Naive B cell (primary cell): ENCODE measurements at places on chromosomes 16 and 17.
A peak's percentile ranks its signal among the peaks of the same experiment; 100 is the strongest.

- DNase-seq = no peak
Observed at GRCh38 chr17:33028778-33029177, 37.1 kb downstream of the SPACA3 start.

GRCh38 chr17:48148029-48148770 lies 40.6 kb downstream of the SNX11 start:
- DNase-seq = no peak

- DNase-seq = no peak
Observed at GRCh38 chr17:15247891-15248529, 17.1 kb downstream of the PMP22 start.

- DNase-seq = no peak
Observed at GRCh38 chr17:57110579-57111325, 25.7 kb downstream of the AKAP1 start.

DNA sequence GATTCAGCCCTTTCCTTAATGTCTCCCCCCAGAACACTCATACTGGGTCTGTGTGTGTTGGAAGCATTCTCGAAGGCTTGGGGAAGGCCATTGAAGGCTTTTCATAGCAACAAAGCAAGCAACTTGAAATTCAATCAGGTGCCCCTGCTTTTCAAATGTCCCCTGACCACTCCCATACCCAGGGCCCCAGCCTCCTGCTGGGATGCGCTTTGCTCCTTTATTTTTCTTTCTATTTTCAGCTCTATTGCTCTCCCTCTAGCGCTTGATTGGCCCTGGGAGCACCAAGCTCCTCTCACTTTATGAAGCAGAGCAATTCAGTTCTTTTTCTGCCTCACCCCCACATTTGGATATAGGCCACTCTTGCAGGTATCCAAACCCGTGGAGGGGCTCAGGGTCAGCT lies 92.0 kb downstream of the WSCD1 start:
- no peak for DNase-seq

DNA sequence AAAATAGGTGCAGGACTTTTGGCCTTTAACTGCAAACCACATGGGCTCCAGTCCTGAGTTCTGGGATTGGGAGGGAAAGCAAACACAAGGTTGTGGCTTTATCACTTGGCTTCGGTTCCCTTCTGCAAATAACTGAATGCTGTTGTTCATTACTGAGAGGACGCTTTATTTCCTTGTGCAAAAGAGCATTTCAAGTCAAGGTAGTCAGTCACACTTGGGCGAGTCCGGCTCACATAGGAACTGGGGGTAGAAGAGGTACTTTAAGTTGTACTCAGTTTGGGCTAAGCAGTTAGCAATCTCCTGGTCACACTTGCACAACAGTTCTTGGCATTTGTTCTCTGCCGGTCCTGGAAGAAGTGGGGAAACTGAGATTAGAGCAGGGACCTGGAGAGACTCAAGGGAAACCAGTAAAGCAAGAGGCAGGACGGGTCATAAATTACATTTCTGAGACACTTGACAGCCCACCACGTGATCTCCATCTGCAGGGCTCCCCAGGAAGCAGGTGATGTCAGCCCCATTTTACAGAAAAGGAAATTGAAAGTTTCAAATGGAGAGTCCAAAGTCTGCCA lies 21.6 kb downstream of the PLA2G10 start:
- peak; percentile 23 for DNase-seq

DNA sequence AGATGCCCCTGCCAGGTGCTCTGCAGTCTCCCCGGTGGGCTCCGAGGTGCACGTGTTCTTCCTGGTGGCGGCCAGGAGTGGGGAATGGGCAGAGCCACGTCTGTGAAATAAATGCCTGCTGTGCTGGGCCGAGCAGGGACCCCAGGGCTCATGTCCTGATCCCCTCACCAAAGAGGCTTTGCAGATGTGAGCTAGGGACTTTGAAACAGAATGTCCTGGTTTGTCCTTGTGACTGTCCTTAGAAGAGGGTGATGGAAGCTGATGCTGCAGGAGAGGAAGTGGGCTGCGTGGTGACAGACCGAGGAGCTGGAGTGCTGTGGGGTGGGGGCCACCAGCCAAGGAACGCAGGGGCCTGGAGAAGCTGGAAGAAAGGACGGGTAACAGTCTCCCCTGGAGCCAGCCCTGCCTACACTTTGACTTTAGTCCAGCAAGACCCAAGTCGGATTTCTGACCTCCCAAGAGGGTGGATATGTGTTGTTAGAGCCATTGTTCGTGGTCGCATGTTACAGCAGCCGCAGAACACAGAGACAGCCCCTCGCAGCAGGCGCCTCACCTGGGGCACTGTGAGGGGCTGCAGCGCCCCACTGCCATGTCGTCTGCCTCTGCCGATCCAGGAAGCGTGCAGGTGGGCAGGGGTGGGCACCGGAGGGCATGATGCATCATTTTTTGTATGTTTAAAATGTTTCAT lies 217.9 kb upstream of the CIBAR2 start:
- no peak for DNase-seq

DNA sequence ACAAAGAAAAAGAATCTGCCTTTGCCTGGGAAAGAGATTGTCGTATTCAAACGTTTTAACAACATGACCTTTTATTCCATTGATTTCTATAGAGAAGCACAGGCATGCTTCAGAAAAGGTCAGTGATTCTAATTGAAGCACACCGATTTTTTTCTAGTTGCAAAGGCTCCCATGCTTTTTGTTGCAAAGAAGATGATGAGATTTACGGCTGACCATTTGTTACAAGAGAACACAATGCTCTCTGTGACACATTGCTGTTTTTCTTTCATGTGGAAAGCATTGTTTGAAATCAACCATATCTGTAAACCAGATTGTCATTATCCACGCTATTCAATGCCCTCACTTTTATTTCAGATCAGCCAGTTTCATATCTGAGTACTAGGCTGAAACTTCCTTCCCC lies 99.8 kb downstream of the NLK start:
- DNase-seq = no peak

GRCh38 chr17:49218941-49219913 lies 8.7 kb downstream of the ABI3 start:
- DNase-seq = peak; percentile 82

DNA sequence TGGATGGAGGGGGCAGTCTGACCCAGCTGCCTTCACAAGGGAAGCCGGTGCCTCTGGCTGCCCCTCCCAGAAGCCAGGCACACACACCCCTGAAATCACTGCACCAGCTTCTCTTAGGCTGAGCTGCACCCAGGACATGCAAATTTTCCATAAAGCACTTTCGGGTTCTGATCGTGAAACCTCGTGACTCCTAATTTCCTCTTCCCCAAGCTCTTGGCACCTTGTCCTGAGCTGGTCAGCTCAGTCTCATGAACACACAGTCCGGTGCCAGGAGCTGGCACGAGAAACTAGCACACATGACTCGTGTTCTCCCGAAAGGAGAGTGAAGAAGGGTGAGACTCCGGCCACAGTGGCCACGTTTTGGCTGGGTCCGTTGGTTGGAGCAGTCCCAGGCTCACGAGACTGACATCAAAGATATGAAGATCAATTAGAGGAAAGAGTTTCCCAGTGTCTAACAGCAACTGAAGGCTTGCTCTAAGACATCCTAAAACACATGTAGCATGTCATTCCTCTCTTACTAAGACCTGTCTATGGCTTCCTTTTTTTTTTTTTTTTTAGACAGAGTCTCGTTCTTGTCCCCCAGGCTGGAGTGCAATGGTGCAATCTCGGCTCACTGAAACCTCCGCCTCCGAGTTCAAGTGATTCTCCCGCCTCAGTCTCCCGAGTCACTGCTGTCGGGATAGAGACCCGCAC lies 9.2 kb upstream of the ABR start:
- no peak for DNase-seq

DNA sequence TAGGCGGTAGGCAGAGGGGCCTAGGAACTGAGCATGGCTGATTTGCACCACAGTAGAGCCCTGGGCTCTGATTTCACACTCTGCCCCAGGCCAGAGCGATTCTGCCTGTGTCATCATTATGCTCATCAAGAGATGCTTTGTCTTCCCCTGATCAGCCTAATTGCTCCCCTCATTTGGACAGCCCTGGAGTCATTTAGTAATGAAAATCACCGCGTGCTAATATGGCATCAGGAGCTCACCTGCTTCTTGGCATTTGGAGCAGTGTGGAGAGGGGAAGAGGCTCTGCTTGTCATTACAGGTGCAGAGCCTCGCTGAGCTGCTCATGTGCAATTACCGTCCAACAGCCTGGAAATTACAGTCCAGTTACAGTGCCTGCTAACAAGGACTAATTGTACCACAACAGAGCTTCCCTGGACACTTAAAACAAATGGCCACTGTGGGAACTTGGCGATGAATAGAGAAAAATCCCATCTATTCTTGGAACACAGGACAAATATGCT lies 157.1 kb upstream of the WSCD1 start:
- DNase-seq = no peak

DNA sequence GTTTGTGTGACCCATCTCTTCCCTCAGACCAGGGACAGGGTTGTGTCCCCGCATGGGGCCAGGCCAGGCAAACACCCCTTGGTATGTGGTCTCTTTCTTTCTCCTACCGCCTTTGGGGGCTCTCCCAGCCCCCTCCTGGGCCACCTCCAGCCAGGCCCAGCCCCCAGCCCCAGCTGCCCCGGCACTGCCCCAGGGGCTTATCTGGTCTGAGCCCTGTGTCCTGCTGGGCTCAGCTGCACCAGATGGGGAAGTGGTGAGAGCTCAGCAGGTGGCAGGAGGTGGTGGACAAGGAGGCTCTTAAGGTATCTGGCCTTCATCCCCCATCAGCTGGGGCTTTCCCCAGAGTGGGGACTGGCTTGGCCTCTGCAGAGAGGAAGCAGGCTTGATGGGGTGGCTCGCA lies 8.7 kb downstream of the ADAM11 start:
- no peak for DNase-seq

DNA sequence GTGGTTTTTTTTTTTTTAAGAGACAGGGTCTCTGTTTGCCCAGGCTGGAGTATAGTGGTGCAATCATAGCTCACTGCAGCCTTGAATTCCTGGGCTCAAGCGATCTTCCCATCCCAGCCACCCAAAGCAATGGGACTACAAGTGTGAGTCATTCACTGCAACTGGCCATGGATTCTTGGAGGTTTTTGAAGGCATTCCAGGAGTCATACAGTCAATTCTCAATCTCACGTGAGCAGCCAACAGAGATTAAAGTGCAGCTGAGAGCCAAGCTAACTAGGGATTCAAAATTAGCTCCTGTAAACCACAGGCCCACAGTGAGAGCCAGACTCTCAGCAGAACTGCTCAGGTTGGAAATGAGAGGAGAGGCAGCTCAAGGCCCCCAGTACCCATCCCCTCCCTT lies 30.2 kb downstream of the XPO6 start:
- DNase-seq = no peak

- DNase-seq = no peak
Observed at GRCh38 chr16:81216114-81216513, 22.4 kb upstream of the BCO1 start.

DNA sequence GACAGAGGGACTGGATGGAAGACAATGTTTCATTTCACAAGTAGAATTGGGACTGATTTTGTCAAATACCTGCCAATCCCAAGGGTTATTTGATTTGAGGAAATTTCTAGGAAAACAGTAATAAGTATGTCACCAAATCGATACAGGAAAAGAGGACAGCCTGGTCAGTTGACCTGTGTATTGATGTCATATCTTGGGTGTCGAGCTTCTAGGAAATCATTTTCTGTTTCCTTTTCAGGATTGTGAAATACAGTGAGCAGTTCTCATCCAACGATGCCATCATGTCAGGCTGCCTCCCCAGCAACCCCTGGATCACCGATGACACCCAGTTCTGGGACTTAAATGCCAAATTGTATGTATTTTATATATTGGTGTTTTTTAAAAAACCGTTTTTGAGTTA lies 56.1 kb downstream of the RGS9 start:
- DNase-seq = no peak

GRCh38 chr16:285146-286055 lies 2.4 kb downstream of the PDIA2 start:
- DNase-seq = no peak

DNA sequence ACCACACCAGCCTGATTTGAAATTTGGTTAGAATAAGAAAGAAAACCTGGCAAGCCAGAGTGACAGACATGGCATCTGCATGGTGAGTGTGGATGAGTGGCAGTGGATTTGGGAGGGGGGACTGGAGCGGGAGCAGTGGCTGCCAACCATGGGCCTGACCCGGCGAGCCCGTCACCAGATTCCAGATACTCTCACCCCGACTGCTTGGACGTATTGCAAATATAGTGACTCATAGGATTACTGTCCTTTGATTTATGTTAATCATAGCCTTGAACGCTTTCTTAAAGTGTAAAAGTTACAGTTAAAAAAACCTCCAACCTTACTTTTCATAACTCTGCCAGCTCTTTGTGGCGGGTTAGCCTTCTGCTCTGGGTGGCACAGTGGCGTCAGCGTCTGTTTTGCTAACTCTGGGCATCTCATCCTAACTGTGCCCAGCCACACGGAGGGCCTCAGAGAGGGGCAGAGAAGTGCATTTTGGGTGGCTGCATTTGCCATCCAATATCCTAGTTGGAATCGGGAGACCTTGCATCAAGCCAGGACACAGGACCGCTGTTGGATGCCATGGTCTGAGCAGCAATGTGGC lies 26.8 kb upstream of the FOXK2 start:
- no peak for DNase-seq

DNA sequence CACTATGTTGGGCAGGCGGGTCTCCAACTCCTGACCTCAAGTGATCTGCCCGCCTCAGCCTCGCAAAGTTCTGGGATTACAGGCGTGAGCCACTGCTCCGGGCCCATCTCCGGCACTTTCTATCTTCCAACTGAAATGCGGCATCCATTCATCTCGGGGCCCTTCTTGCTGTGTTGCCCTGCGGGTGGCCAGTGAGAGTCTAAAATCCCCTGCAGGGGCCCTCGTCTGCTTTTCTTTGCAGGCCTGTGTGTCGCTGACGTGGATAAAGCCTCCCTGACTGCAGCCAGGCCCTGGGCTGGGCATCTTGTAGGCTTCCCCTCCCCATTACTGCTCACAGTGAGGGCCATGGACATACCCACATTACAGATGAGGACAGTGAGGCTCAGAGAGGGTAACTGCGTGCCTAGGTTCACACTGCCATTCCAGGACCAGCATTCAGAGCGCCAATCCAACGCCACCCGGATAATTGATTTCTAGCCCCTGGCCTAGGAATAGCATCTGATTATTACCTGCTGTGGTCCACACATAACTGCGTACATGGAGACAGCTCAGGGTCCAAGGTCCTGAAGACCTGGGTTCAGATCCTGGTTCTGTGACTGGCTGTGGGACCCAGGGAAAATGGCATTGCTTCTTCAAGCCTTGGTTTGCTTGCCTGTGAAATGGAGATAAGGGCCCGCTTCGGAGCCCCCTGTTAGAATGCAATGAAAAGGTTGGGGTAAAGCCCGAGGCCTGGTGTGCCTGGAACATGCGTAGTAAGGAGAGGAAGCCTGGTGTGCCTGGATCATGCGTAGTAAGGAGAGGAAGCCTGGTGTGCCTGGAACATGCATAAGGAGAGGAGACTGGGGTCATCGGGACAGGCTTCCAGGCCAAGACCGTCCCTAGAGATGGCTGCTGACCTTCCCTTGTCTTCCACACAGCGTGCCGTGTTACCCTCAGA lies 25.0 kb downstream of the CRISPLD2 start:
- no peak for DNase-seq

GRCh38 chr16:31082368-31083045 lies 6.2 kb downstream of the PRSS53 start:
- DNase-seq = no peak
